DMS79 treated with DMSO at 0.1 percent for 48 hours (cell line): ENCODE measurements at places on chromosomes 5 and 9.

DNA sequence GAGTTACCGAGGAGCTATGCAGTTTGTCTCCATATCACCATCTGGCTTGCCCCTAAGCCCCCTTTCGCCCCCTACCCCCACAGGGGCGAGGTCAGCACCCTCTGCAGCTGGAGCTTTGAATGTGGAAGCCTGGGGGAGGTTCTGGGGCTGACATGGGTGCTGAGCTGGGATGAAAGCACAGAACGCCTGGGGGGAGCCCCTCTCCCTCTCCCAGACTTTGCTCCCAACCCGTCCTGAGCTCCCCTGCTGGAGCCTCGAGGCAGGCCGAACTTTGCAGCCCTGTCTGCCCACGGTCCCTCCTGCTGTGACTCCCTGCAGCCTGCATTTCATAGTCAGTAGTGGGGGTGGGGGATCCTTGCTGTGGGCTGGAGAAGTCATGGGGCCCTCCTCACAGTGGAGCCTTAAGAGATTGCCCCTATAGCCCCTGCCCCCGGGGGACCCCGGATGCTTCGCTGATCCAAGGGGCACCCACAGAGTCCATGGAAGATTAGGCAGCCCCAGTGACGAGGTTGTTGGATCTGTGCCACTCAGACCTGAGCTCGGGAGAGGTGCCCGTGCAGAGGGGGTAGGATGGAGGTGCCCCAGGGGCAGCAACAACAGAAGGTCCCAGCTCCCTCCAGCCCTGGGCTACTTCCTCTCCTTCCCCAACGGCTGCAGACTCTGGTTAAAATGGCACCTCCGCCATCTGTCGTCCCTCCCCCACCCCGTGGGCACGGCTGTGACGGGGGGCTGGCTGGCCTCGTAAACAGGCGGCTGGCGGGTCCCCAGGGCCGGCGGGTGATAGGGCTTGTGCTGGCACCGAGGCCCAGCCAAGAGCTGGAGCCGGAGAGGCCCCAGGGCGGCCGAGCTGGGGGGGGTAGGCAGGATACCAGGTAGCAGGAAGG lies 162.0 kb downstream of the C9orf50 start:
- DNase-seq = peak; percentile 68

- no peak for DNase-seq
Observed at GRCh38 chr5:134123360-134123759, 8.9 kb downstream of the TCF7 start.

GRCh38 chr5:169421677-169422076 lies 120.7 kb upstream of the SLIT3 start:
- no peak for DNase-seq

- no peak for DNase-seq
Observed at GRCh38 chr9:18531136-18532065, 57.4 kb downstream of the ADAMTSL1 start.

DNA sequence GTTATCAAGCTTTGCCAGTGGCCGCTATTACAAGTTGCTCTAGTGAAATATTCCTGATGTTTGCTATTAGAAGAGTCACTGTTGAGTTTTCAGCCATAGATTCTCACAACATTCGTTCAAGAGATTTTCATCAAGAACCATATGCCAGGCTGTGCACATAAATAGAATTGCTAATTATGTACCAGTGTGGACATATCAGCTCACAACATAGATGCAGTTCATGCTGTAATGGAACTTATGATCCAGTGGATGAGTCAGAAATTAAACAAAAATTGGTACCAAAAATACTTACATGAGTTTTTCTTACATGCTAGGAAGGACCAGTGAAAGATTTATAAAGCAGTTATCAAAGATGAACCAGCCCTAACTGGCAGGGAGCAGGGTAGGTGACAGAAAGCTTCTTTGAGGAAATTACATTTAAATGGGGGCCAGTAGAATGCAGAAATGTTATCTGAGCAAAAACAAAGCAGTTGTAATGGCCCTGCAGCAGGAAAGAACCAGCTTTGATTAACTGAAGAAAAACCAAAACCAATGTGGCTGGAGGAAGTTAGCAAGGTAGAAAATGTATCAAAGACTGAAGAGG lies 404.2 kb downstream of the DNAH5 start:
- no peak for DNase-seq

DNA sequence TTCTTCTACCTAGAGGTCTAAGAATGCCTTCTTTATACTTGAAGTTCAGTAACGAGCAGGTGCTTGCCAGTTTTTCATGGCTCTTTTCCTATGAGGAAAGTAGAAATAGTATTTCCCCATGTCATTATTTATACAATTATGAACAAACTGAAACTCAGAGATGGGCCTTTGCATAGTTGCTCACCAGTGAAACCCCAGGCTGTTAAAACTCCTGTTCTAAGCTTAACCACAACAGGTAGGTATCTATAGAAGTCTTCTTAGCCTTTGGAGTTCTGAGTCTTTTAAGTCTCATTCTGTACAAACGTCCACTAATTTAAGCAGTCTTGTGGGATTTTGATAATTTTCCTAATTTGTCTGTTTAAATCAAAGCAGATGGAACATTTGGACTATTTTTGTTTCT lies 90.1 kb downstream of the STARD4 start:
- DNase-seq = no peak

DNA sequence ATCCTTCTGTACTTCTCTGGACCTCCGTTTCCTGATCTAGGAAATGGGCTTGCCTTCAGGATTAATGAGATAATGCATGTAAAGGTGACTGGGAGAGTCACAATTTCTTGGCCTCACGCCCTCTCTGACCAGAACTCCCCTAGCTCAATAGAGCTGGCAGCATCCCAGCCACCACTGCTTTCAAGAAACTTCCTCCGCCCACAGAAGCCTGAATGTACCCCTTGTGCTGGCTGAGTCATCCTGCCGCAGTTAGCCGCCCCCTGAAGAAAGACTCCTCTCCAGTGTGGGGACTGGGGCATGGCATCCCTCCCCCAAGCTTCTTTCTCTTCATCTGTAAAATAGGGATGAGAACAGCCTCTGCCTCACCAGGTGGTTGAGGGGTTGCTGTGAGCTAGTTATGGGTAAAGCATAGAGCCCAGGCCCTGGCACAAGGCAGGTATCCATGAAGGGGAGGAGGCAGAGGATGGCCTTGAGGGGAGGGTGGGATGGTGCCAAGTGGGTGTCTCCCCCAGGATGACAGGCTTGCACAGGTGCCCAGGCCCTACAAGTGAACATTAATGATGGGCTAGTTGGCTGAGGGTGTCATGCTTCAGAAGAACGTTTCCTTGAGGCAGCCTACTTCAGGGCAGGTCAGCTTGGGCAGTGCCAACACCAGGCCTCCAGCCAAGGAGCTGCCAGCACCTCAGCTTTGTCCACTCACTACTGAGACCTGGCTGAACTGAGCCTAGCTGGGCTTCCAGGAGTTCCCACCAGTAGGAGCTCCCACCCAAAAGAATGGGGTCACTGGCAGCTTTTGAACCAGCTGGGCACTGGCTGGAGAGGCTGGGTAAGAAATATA lies 3.4 kb downstream of the PDLIM4 start:
- DNase-seq = no peak

- DNase-seq = no peak
Observed at GRCh38 chr9:130340011-130340410, 74.5 kb downstream of the HMCN2 start.

- DNase-seq = no peak
Observed at GRCh38 chr9:121253162-121253561, 14.8 kb upstream of the GSN start.

DNA sequence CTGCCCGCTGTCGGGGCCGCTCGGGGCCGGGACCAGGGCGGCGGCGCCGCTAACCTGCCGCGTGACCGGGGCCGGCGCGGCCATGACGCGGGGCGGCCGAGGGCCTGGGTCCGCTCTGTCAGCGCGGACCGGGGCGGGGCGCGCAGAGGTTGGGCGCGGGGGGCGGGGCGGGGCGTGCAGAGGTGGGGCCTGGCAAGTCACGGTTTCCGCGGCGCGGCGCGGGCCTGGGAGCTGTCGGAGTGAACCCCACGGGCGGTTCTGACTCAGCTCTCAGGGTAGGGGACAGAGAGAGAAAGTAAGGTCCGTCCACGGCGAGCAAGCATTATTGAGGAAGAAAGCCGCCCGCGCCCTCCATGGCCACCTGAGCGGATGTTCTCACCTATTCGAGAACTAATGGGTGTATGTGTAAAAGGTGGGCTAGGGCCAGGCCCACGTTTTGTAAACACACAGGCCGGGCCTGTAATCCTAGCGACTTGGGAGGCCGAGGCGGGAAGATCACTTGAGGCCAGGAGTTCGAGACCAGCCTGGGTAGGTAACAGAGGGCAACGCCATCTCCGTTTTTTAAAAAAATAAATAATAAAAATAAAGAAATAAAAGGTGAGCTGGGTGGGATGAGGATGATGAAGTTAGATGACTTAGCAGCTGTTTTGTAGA lies at the start of gene PRXL2C:
Gene PRXL2C, minus strand, starts transcription at position 120 of the 654 bp plus-strand sequence. Its CDS starts 36 bp downstream, at position 84.
- DNase-seq = peak; percentile 9

DNA sequence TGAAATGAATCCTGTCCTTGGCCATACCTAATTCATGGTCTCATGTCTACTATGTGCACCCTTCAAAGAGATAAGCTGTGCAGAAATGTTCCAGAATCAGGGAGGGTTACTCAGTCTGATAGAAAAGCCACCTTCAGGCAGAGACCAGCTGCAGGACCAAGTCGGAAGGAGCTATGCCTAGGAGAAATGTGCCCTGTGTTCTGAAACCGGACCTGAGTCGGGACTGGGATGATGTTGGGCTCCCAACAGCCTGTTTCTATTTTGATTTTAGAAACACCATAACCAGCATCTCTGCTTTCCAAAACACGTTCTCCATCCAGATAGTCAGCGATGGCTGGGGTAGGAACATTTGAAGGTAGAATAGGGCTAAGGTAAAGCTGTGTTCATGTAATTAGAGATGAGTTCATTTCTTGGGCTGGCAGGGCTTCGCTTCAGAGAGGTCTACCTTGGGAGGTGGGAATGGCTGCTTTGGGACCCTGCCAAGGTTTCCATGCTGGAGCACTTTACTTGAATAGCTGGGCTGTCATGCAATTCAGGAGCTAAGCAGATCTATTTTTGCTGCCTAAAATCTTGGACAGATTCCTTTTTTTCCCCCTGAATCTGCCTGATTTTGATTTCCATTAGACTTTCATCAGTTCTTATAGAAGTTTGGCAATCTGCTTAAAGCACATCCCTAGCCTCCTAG lies 2.8 kb downstream of the ADCY2 start:
- peak; percentile 54 for DNase-seq

DNA sequence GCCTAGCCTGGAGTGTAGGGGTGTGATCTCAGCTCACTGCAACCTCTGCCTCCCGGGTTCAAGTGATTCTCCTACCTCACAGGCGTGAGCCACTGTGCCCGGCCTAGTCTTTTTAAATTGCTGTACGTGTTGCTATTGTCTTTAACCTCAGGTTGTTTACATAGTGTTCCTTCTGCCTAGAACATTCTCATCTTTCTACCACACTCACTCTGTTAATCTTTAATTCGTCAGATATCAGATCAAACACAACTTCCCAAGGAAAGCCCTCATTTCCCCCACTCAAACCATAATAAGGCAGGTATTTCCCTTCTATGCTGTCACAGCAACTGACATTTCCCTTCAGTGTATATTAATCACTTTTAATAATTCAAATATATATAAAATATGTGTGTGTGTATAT lies 1310.0 kb upstream of the C9orf72 start:
- no peak for DNase-seq

- DNase-seq = no peak
Observed at GRCh38 chr9:20028192-20028848, 239.5 kb upstream of the SLC24A2 start.

GRCh38 chr5:160793530-160793899 lies 58.5 kb downstream of the ATP10B start:
- DNase-seq = no peak

DNA sequence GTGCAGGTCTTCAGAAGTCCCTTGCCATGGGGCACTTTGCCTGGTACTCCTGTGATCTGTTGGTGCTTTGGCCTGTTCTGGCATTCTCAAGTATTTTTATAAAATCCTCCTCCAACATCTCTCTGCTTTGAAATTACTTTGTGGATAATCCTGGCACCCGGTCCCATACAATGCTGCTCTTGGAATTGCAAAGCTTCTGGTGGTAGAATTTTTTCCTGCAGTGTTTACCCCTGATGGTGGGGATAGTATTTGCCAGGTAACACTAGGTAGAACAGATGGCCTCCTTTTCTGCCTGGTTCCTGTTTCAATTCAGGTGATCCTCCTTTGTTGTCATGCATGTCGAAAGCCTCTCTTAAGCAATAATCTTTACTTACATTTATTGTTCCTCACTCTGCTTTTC lies 109.8 kb upstream of the ATP10B start:
- no peak for DNase-seq

DNA sequence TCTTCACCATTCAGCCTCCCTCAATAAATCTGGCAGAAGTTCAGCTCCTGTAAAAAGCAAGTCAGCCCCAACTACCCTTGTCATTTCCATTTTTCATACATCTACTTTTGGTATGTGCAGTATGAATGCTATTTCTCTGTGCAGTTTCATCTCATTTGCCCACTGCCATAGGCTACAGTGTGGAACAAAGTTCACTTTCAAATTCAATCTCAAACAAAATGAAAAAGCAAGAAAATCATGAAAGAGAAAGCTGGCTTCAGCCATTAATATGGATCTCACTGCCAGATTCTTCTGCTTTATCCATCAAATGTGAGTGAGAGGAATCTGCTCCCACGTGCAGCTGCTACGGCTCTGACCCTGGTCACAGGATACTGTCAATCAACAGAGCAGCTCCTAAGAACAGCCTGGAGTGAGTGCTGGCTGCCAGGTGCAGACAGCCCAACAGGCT lies 494.2 kb downstream of the ZNF608 start:
- no peak for DNase-seq

- no peak for DNase-seq
Observed at GRCh38 chr9:127200106-127200862, 64.3 kb upstream of the GARNL3 start.

GRCh38 chr5:82613891-82614290 lies 335.7 kb upstream of the RPS23 start:
- DNase-seq = no peak

GRCh38 chr5:63456279-63456678 lies 506.0 kb downstream of the HTR1A start:
- no peak for DNase-seq

DNA sequence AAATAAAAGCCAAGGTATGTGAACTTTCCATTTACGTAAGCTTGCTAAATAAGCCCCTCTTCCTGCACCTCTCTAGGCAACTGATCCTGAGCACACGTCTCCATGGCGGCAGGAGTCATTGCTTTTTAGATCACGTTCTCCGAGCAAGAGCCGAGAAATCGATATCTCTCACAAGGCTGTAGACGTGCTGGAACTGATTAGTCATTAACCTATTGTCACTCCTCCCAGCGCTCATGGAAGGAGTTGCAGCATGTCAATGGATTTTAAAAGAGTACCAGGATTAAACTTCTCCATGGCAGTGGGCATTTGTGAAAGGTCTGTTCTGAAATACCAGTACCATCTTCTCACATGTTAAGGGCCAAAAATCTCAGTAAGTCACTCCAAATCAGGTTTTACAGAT lies 4.7 kb upstream of the ADCY2 start:
- DNase-seq = no peak

- no peak for DNase-seq
Observed at GRCh38 chr9:119252671-119253299, 116.5 kb downstream of the BRINP1 start.

GRCh38 chr5:36836831-36837230 lies 39.7 kb upstream of the NIPBL start:
- DNase-seq = no peak

- no peak for DNase-seq
Observed at GRCh38 chr5:16690243-16690852, 73.6 kb upstream of the RETREG1 start.

GRCh38 chr9:115084709-115085108 lies 33.2 kb downstream of the TNC start:
- DNase-seq = no peak

GRCh38 chr9:3863111-3863528 lies 337.3 kb upstream of the RFX3 start:
- no peak for DNase-seq
